ENCODE measurements at places on chromosomes 13 and 19.

- no peak for DNase-seq
These were observed 299.1 kb upstream of the TSHZ3 start for GRCh38 chr19:31648347-31648746.

DNA sequence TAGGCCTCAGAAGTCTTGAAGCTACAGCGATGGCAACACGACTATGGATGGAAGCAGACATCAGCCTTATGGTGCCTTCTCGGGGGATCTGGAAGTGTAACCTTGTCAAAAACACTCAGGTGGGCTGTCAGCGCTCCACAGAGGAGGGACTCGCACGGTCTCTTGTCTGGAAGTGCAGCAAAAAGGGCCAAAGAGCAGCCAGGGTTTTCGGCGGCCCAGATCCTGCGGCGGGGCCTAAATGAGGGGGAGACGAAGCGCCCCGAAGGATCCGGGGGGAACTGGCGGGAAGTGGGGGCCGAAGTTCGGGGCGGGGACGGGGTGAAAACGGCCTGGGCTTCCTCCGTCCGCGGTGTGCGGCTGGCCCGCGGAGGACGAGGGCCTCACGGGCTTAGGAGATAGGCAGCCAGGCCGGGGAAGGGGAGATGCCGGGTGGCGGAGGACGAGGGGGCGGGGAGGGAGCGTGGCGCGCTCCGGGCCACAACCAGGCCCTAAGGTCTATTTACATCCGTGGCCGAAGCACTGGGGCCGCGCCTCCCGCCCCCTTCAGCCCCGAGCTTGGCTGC lies 637 bp downstream of the RANBP3 start:
- no peak for DNase-seq

- DNase-seq, result no peak
These were observed 33.8 kb upstream of the LRCH1 start for GRCh38 chr13:46519182-46519581.

GRCh38 chr19:56101746-56102535 lies 19.2 kb downstream of the ZNF787 start:
- DNase-seq, result no peak

- no peak for DNase-seq
These were observed 4.3 kb upstream of the RAP2A start for GRCh38 chr13:97429681-97430081.

- DNase-seq, result no peak
These were observed 36.4 kb upstream of the IGSF23 start for GRCh38 chr19:44576843-44577565.

DNA sequence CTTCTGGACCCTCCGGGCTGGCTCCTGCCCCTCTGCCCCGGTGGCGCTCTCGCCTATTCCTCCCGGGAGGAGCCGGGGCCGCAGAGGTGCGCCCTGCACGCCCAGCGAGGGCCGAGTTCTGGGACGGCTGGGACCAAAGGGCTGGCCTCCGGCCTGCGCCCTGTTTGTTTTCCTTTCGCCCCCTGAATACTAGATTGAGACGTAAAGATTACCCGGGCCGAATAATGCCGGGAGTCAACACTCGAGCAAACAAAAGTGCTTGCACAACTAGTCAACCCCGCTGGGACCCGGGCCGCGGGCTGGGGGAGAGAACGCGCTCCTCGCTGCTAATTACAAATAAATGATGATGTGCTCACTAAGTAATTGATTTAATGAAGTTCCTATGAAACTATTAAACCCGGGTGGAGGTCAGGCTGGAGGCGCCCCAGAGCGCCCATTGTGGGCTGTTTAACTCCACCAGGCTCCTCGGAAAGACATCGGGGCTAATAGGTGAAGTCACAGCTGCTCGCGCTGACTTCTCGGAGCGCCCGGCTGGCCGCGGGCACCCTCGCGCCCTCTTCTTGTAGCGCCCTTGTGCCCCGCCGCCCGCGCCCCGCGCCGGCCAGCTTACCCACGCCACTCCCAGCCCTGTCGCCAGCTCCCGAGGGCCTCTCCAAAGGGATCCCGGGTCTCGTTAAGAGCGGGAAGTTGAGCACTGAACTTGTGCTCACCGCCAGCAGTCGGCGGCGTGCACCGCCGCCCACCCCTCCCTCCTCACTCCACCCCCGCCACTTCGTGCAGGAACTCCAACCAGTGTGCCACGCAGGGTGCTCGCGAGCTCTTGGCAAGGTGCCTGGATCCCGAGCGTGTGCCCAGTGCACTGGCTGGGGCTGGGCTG lies 14.9 kb downstream of the ZIC5 start:
- no peak for DNase-seq

DNA sequence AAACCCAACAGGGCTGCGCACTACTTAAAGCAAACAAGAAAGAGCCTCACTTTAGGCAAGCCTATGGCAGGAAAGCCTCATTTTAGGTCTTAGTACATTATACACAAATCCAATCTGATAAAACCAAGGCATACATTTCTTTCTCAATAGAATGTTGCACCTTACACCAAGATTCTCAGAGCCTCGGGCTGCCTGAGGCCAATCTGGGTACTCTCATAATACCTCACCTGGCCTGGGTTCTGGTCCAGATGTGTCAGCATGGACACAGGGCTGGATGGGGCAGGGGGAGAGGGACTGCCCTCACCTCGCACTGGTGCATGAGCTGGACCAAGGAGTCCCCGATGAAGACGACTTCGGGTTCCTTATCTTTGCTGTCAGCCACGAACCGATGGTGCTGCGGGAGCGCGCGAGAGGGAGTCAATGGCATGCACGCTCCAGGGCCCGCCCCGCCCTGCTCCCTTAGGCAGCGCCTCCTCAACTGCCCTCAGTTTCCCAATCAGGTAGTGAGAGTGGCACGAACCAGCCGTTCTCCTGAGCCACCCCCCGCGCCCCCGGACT lies at the start of gene PRR19:
Gene PRR19 (plus strand): TSS at position 487 of the 558 bp plus-strand sequence. CDS start 7,453 bp downstream, outside the sequence.
- DNase-seq, result no peak

DNA sequence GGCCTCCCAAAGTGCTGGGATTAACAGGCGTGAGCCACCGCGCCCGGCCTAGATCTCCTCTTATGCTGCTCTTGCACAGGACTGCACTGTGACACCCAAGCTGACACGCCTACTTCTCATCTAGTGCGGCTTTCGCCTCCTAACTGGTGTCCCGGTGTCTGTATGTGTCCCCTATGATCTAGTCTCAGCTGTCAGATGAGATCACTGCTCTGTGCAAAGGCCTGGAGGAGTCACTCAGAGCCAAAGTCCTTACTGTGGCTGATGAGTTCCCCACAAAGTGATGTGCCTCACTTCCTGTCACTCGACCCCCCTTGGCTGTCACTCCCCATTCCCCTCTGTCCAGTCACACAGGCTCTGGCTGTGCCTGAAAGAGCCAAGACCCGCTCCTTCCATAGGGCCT lies 2.5 kb downstream of the ZNF556 start:
- no peak for DNase-seq

DNA sequence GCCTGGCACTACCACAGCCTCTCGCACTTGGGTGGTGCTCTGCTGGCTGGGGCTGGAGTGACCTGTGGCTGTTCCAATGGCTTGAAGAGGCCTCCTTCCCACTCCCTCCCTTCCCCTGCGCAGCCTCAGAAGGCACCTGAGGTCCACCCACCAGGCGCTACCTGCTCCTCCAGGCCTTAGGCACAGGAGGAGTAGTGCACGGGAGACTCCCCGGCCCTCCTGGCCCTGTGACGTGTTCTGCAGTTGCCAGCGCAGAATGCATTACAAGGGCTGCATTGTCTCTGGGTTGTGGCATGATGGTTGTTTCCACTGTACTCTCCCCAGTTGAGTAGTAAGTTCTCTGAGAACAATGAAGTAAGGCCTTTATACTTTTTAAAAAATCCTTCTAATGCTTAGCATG lies 128.6 kb downstream of the TEX29 start:
- DNase-seq, result no peak

DNA sequence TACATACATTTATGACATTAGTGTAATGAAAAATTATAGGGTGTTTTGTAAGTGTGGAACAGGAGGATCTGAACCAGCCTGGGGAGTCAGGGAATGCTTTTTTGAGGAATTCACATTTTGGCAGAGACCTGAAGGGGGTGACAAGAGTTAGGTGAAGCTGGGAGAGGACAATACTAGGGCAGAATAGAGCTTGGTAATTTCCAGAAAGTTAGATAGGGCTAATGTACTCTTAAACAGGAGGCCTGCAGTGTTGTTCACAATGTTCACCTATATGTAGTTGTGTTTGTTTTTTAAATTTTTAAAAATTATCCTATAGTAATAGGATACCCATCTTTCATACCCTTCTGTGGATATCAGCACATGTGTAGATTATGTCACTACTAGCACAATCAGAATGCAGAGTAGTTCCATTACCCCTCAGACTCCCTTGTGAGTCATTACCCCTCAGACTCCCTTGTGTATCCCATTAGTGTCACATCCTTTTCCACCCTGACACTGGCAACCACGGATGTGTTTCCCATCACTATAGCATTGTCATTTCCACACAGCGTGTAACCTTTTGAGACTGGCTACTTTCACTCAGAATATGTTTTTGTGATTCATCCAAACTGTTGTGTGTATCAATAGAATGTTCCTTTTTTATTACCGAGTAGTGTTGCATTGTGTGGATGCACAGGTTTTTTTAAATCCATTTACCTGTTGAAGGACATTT lies 43.1 kb downstream of the PCCA start:
- peak; percentile 41 for DNase-seq

GRCh38 chr13:41590122-41590521 lies 132.8 kb downstream of the RGCC start:
- no peak for DNase-seq

- no peak for DNase-seq
These were observed 25.6 kb downstream of the FLT1 start for GRCh38 chr13:28469316-28469715.

- DNase-seq, result no peak
These were observed at the start of gene PLEKHF1 for GRCh38 chr19:29665215-29665825. PLEKHF1 (plus strand) TSS chr19:29665461; CDS start chr19:29673840, 8,379 bp downstream.

DNA sequence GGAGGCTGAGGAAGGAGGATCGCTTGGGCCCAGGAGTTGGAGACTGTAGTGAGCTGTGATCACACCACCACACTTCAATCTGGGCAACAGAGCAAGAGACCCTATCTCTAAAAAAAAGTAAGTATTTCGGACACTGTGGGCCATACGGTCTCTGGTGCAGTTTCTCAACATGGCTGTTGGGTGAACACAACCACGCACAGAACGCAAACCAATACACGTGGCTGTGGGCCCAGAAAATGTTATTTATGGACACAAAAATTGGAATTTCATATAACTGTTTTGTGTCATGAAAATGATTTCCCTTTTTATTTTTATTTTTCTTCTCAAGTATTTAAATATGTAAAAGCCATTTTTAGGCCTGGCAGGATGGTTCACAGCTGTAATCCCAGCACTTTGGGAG lies 19.5 kb downstream of the LDLR start:
- no peak for DNase-seq

DNA sequence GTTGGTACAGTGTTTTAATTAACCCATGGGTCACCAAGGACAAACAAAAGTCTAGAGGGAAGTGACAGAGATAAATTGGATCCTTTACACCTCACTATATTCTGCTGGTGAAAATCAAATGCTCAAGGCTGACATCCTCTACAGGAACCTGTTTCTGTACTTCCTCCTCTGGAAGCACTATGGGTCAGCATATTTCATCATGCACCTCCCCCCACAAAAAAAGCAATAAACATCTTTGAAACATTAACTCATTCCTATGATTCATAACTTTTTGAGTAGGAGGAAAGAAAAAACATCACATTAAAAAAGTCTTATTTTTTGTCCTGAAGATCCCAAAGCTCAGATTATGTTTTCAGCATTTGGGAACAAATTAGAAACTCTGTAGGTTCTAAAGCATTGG lies 588.3 kb upstream of the SGCG start:
- no peak for DNase-seq

DNA sequence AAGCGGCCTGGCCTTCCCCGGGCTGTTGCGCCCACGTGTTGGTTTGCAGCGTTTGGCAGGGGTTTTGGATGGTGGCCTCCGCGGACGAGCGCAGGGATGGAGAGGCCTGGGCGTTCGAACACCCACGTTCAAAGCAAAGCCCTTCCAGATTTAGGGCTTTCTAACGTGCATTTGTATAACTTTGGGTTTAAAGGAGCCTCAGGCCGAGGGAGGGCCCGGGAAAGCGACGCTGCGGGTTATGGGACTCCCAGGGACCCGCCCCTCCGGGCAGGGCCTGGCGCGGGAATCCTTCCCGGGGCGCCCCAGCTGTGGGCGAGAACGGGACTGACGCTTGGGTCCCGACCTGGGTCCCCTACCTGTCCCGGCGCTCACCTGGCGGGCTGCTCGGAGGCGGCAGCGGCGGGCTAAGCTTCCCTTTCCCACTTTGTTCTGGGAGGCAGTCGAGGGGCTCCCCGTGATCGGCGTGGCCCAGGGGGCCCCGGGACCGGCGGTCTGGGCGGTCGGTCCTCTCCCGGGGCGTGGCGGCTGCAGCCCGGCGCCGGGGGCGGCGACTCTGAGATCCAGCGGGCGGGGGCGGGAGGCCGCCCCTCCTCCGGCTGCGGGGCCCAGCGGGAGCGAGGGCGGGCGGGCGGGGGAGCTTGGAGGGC lies at the start of gene FBXO17:
Gene FBXO17 (minus strand): TSS at position 529 of the 647 bp plus-strand sequence. CDS start 25,423 bp downstream, outside the sequence.
- DNase-seq, result no peak

All from AG04449 (cell line).